ENCODE measurements at places on chromosomes 2 and 18. TPM values are rescaled to one million over a fixed set of nuclear protein-coding genes. Genes with fewer than 3 reads are reported as not detected.

- DNase-seq, result peak; percentile 52
These were observed 21.0 kb upstream of the PAX3 start for GRCh38 chr2:222319586-222320435.

GRCh38 chr2:143679617-143680016 lies 550.4 kb downstream of the ARHGAP15 start:
- no peak for DNase-seq

DNA sequence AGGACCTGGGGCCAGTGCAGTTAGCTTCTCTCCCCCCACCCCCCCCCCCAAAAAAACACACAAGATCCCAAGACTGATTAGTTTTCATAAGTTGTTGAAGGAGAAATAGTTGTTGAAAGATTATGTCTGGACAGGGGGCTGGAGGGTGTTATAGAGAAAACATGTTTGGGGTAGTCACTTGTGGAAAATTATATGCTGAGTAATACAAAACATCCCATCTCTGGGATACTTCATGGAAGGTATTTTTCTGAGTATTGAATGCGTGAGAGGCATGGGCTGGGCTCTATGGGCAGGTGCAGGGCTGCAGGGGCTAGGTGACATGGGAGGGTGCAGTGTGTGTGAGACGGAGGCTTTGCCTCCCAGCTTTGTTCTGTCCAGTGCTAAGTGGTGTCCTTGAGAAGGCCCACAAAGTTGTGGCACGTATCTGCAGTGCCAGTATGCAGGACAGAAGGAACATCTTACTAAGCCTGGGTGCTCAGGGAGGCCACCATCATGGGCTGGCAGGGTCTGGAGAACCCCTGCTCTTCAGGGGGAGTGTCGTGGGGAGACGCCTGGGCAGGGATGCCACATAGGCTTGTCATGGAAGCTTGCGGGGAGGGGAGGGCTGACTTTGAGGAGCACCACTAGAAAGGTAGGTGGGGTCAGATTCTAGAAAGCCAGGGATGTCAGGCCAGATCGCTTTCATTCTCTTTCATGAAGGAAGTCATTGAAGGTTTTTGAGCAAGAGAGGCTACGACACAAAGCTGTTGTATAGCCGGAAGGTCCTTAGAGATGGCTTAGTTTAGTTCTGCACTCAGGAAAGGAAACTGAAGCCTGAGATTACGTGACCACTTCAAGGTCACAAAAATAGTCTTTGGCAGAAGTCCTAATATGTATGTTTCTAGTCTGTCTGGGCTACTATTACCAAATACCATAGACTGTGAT lies 232.0 kb downstream of the LDLRAD4 start:
- no peak for DNase-seq

DNA sequence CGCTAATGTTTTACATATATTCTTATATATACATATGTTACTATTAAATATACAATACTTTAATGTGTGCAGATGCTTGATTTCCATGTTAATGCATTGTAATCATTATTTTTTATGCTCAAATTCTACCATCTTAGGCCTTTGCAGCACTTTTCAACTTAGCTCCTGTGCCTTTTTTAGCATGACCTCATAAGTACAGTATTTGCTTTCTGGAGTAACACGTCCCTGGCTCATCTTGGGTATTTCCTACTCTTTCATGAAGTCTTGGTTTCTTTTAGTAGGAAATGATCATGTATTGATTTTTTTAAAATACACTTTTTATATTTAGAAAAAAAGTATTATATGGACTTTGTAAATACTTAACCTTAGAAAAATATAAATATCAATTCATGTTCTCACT lies 36.5 kb downstream of the CAB39 start:
- no peak for DNase-seq

DNA sequence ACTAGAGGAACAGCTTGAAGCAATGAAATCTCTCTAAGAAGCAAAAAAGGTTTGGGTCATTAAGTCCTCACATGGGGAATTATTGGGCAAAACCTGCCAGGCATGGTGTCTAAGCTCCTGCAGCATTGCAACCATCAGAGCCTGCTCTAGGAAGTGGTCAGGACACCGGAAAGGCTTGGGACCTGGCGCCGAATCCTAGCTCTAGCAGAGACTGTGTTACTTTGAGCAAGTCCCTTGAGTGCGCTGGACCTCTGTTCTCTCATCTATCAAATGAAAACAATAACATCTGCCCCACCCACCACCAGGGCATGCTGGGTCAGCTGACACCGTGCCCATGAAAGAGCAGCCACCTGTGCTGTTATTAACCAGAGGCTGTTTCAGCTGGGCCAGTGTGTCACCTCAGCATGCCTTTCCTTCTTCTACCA lies 6.3 kb downstream of the TMEM127 start:
- DNase-seq, result peak; percentile 17

DNA sequence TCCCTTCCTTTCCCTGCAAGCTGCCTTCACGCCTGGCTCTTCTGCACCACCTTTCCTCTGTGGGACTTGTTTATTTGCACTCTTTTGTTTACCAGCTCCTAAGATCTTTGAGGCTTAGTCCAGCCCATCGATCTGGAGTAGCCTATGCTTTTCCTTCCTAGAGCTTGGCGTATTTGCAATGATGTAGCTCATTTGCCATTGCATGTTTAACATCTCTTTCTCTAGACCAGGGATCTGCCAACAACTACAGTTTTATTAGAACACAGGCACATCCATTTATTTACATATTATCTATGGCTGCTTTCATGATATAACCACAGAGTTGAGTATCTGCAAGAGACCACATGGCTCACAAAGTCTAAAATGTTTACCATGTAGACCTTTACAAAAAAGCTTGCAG lies 150.4 kb downstream of the RAPGEF4 start:
- no peak for DNase-seq

CEP68 gene
- total RNA-seq, result 9.6 TPM

- no peak for DNase-seq
These were observed 76.0 kb upstream of the SMAD7 start for GRCh38 chr18:49026501-49027373.

GRCh38 chr2:60070736-60071489 lies 482.5 kb downstream of the BCL11A start:
- DNase-seq, result no peak

DNA sequence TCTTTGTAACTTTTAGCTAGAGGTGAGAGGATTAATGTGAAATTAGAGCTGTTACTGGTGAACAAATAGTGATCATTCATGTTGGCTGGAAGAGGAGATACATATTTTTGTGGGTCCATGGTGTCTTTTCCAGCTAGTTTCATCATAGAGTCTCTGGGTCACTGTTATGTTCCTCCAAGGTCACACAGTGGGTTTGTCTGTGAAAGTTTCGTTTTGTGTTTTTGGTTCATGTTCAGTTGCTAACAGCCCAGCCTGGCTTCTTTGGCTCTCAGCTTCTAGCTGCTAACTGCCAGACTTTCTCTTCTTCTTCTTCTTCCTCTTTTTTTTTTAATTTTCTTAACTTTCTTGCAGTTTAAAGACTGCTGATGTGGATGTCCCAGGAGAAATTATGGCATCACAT lies 480.0 kb upstream of the SYT4 start:
- no peak for DNase-seq

DNA sequence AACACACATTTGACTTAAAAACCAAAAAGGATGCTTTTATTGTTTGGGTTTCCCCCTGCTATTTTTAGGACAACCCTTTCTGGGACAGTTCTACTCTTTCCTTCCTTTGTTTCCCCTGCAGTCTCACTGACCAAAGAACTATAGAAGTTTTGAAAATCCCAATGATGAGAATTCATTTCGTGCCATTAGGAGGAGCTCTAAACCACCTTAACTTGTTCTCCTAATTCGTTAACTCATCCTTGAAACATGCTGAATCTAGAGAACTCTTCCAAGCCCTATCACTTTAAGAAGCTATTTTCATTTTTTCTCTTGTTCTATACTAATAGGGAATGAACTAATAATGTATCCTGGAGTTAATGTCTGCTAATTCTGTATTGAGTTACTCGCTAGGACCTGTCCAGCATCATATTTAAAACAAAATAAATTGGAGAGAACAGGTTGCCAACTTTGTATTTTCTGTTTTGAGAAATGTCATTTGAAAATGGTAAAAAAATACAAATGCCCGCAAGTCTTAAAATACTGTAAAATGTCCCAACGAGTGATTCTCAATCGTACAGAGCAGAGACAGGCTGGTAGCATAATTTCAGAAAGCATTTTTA lies 62.9 kb downstream of the AFTPH start:
- DNase-seq, result no peak

- DNase-seq, result no peak
These were observed 16.2 kb upstream of the FAM237A start for GRCh38 chr2:206626108-206626507.

CD8A gene
- 0.20 TPM for total RNA-seq

- DNase-seq, result no peak
These were observed 5.0 kb downstream of the GAD1 start for GRCh38 chr2:170821531-170822289.

DNA sequence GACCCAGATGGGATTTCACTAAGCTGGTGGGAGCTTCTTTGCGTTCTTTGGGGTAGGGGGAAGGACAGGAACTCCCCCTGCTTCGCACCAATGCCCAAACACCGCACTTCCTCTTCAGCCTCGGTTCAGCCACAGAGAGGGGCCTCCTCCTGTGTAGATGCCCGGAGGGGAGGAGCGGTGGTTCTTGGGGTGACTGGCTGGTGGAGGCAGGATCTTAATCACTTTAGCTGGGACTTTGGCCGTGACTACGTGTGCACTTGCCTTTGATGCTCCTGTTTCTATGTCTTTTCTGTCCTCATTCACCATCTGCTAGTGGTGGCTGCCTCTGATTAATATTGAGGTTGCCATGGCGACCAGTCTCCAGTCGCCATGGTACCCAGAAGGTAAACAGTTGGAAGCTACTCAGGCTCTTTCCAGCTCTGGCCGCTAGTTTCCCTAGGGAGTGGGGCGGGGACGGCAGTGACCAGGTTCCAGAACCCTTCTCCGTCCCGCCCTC lies 1.9 kb downstream of the CNGA3 start:
- DNase-seq, result no peak

ZNF24 gene
- total RNA-seq, result 56.3 TPM

SNORC gene
- 4.3 TPM for total RNA-seq

ALPI gene
- not detected for total RNA-seq

OTOS gene
- not detected for total RNA-seq

DNA sequence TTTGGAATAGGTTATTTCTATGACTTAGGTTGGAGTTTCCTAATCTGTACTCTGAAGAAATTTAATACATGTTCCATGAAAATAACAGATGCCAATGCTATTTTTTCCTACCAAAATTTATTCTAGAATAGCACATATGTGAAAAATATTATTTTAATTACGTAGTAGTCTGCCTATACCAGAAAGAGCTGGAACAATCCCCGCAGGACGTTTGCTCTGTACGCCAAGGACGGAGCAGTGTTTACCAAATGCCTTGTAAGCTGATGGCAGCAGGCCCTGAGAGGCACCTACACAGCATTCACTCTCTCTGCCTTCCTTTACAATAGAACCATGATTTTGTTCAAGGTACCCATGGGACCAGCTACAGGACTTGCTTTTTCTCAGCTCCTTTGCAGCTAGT lies 16.8 kb upstream of the SLC1A4 start:
- no peak for DNase-seq

- no peak for DNase-seq
These were observed 28.9 kb upstream of the ACTR2 start for GRCh38 chr2:65198737-65199136.

GRCh38 chr2:129891341-129892320 lies 87.8 kb upstream of the RAB6C start:
- no peak for DNase-seq

DNA sequence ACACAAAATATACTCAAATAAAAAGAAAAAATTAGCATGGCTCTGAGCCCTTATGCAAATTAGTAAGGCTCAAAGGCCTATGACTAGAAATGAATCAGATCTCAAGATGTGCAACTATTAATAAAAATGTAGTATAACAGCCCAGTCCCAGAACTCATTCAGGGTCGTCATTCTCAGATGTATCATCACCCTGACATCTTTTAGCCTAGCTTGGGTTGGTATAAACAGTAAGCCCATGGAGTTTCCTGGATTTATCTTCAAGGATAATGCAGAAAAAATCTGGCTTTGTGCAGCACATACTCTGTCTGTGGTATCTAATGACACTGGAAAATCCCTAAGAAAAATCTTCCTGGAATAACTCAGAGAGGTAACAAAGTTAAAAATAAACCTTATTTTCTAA lies 239.3 kb downstream of the ZNF385B start:
- no peak for DNase-seq

GRCh38 chr18:62080172-62080900 lies 106.5 kb downstream of the PIGN start:
- DNase-seq, result no peak

MARS2 gene
- 16.9 TPM for total RNA-seq

DNA sequence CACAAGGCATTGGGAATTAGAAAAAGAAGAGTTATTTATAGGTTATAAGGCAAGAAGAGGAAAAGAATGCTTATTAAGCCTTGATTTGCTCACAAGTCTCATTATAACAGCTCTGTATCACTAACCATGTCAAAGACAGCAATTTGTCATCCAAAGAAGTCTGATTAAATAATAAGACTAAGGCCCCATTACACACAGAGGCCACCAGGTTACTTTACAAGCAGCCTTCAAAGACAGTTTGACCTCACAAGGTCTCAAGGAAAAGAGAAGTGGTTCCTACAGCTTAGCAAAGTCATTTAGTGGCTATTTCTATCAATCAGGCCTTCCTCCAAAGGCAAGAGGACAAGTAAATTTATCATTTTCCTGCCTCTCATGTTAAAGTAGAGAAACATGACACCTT lies 188.5 kb downstream of the MBD2 start:
- DNase-seq, result no peak

DNA sequence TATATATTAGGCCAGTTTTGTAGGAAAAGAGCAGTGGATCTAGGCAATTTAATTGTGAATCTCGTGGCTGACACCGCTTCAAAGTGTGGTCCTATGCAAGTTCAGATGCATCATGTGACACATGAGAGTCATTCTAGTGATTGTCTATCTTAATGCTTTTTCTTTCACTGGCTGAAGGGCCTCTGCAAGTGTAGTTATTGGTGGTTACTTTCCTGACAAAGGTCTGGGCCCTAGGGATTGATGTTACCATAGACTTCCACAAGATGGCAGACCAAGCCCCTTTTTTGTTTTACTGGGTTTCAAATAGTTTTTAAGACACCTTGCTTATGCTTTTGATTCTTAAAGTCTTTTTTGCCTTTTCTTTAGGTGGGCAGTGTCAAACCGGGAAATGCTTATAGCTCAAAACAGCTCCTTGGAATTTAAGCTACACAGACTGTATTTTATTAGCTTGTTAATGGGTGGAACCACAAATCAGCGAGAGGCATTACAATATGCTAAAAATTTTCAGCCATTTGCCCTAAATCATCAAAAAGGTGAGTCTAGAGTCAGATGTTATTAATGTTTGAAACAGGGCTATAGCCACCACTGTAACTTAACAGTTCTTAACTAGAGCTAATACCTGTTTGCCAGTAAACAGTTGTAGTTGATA lies 25.9 kb downstream of the CD8A start:
- peak; percentile 30 for DNase-seq
